ENCODE measurements at places on chromosomes 16 and 17.
A peak's percentile ranks its signal among the peaks of the same experiment; 100 is the strongest.

DNA sequence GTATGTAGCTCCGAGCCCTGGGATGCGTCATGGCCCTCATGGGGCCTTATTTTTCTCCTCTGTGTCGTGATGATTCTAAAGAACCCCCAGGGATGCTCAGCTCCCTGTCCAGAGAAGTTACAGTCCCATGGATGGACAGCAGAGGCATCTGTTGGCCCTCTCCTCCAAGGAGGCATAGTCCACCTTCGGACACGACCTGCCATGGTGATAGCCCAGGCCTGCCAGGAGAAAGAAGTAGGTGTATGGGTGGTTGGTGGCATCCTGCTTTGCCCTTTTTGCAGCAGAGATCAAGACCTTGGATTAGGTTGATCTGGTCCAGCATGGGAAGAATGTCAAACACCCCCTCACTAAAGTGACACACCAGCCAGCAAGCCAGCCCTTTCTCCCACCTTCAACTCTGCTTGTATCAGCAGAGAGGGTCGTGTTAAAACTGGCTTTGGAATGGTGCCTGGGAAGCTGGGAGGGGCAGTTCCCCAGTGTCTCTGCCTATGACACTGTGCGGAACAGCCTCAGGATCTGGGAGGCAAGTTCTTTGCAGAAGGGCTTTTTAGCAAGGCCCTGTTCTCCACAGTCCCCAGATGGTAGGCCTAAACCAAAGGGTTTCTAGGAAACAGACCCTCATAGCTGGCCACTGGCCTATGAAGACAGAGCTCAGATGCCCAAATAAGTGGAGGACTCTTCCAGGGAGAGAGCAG lies 259.9 kb upstream of the RPL38 start:
- no peak overlapping the region for H3K27ac ChIP-seq
- H3K36me3 ChIP-seq: no peaks in the 10 kb centered on the region
- no peaks in the 10 kb centered on the region for H3K4me1 ChIP-seq
- peaks cover 22% of the 10 kb centered on the region for H3K27me3 ChIP-seq
- peak; percentile 36 for DNase-seq
- H3K4me3 ChIP-seq: no peak overlapping the region

- H3K4me3 ChIP-seq: peak overlapping the region; percentile 22
- H3K36me3 ChIP-seq: peaks cover 5% of the 10 kb centered on the region
- no peak for DNase-seq
- no peaks in the 10 kb centered on the region for H3K27me3 ChIP-seq
- H3K27ac ChIP-seq: peak overlapping the region; percentile 92
- peaks cover 53% of the 10 kb centered on the region for H3K4me1 ChIP-seq
Measured at GRCh38 chr17:64005734-64006167, 7.6 kb downstream of the PRR29 start.

DNA sequence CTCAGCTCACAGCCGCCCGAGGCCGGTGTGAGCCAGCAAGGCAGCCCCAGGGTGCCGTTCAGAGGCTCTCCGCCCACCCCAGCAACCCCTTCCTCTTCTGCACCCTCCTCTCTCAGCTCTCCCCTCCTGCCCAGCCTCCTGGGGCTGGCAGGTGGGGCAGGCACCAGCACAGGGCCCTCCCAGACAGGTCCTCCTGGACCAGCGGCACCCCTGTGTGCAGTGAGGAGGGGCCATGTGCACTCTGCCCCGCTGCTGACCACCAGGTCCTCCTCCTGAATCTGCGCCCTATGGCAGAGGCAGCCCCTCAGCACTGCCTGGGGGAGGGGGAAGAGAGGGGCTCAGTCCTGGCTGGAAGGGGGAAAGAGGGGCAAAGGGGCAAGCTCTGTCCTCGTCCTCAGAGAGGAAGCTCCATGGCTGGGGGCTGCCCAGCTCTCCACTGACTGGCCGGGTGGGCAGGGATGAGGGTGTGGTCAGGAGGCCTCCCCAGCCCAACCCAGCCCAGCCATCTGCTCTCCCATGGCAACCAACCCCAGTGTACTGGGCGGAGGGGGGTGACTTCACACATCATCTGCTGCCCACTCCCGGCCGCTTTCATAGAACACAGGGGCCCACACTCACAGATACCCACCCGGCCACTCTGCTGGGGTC lies 5.4 kb upstream of the BCAR1 start:
- DNase-seq: peak; percentile 86
- H3K4me1 ChIP-seq: peaks cover 85% of the 10 kb centered on the region
- H3K4me3 ChIP-seq: no peak overlapping the region
- H3K27me3 ChIP-seq: peaks cover 5% of the 10 kb centered on the region

- peak; percentile 21 for DNase-seq
- peaks cover 23% of the 10 kb centered on the region for H3K36me3 ChIP-seq
- H3K4me1 ChIP-seq: no peaks in the 10 kb centered on the region
- no peaks in the 10 kb centered on the region for H3K27me3 ChIP-seq
- no peak overlapping the region for H3K4me3 ChIP-seq
Measured at GRCh38 chr17:699345-699744, 15.3 kb downstream of the VPS53 start.

GRCh38 chr17:1124896-1125787 lies 54.6 kb downstream of the ABR start:
- H3K27me3 ChIP-seq: peaks cover 8% of the 10 kb centered on the region
- no peak for DNase-seq
- peaks cover 28% of the 10 kb centered on the region for H3K4me1 ChIP-seq
- no peak overlapping the region for H3K27ac ChIP-seq
- H3K4me3 ChIP-seq: no peak overlapping the region
- H3K36me3 ChIP-seq: no peaks in the 10 kb centered on the region

GRCh38 chr16:71767060-71767900 lies 41.4 kb downstream of the AP1G1 start:
- peaks cover 28% of the 10 kb centered on the region for H3K36me3 ChIP-seq
- no peaks in the 10 kb centered on the region for H3K4me1 ChIP-seq
- no peak overlapping the region for H3K4me3 ChIP-seq
- no peak overlapping the region for H3K27ac ChIP-seq
- DNase-seq: peak; percentile 39

- no peak for DNase-seq
- no peaks in the 10 kb centered on the region for H3K27me3 ChIP-seq
- H3K27ac ChIP-seq: no peak overlapping the region
- H3K4me1 ChIP-seq: no peaks in the 10 kb centered on the region
Measured at GRCh38 chr17:65690626-65691310, 129.3 kb upstream of the AXIN2 start.

- H3K4me1 ChIP-seq: no peaks in the 10 kb centered on the region
- H3K36me3 ChIP-seq: no peaks in the 10 kb centered on the region
- no peaks in the 10 kb centered on the region for H3K27me3 ChIP-seq
- DNase-seq: peak; percentile 49
Measured at GRCh38 chr16:61831351-61831917, 204.8 kb downstream of the CDH8 start.

DNA sequence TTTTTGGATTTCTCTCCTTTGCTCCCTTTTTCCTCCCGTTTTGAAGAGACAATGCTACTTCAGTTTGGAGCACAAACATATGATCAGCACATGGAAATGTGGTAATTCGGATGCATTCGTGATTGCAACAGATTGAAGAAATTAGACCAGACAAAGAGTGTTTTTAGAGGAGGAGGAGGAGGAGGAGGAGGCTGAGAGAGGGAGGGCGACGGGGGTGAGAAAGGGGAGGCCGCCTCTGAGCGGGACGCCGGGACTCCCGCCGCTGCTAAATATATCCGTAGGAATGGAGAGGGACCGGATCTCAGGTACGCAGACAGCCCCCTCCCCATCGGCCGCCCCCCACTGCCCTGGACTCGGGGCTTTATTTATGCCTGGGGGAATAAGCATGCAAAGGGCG lies 179.3 kb downstream of the SEC14L1 start:
- H3K27me3 ChIP-seq: peaks cover 9% of the 10 kb centered on the region
- peak; percentile 77 for DNase-seq
- H3K4me3 ChIP-seq: peak overlapping the region; percentile 41
- H3K4me1 ChIP-seq: peaks cover 61% of the 10 kb centered on the region
- peak overlapping the region; percentile 92 for H3K27ac ChIP-seq

DNA sequence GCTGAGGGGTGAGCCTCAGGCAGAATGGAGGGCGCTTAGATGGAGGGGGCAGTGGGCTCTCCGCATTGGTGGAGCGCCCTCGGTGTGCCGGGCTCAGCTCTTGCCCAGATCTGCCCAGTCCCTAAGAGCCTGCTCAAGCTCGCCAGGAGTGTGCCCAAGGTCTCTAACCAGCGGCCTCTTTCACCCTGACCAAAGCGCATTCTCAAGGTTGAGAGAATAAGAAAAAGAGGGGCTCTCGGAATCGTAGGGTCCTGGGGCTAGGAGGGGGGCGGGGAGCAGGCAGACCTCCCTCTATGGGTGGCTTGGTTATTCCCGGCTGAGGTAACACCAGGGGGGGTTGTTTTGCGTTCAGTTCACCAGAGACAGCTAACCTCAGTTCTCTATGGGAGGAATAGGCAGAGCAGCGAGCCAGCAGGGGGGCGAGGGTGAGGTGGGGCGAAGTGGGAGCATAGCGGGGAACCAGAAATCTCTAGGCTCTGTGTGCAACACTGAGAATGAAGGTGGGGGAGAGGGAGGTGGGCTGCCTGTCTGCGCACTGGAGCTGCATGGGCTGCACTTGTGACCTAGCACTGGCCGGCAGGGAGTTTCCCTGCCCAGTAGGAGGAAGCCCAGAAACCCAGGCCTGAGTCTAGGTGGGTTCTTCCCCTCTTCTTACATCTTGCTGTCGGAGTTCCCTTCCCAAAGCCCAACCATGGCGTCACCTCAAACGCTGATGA lies 3.0 kb downstream of the TMEM132E start:
- H3K27me3 ChIP-seq: peaks cover 89% of the 10 kb centered on the region
- no peak for DNase-seq
- peaks cover 26% of the 10 kb centered on the region for H3K4me1 ChIP-seq
- no peak overlapping the region for H3K27ac ChIP-seq
- H3K36me3 ChIP-seq: no peaks in the 10 kb centered on the region

DNA sequence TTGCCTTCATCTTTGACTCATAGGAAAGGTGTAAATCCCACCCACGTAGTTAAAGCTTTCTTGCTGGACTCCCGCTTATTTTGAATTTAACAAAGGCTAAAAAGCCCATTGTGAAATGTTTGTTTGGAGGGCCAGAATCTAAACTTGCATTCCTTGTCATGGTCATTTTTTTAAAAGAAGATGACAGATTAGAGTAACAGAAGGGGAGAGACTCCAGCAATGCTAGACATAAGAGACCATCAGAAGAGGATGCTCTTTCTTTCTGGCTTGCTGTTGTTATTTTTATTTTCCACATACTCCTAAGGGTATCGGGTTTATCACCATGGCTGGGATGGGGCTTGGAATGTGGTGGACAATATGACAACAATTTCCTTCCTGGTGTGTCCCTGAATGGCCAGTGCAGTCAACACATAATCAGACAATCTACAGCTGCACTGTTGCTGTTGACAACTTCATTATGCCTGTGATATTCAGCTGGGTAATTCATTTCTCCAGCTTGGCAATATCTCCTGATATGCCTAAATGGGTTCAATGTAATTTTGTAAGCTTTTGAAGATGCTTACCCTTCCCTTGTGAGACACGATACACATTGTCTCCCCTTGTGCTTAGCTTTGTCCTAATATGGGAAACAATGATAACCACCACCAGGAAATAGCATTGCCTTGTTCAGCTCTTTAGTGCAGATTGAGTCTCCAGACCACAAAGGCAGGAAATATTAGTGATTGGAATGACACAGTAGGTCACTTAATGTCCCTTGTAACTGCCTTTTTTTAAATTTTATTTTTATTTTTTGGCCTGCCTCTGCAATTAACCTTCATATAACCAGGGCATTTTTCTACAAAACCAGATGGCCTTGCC lies 164.3 kb downstream of the ANKFN1 start:
- H3K36me3 ChIP-seq: no peaks in the 10 kb centered on the region
- H3K27ac ChIP-seq: no peak overlapping the region
- H3K4me1 ChIP-seq: no peaks in the 10 kb centered on the region
- no peak overlapping the region for H3K4me3 ChIP-seq

GRCh38 chr17:8143581-8144400 lies 8.4 kb downstream of the PER1 start:
- no peak overlapping the region for H3K4me3 ChIP-seq
- H3K27me3 ChIP-seq: no peaks in the 10 kb centered on the region
- peak; percentile 37 for DNase-seq

- H3K27ac ChIP-seq: no peak overlapping the region
- no peaks in the 10 kb centered on the region for H3K36me3 ChIP-seq
- H3K27me3 ChIP-seq: peaks cover 69% of the 10 kb centered on the region
- H3K4me1 ChIP-seq: peaks cover 28% of the 10 kb centered on the region
- no peak for DNase-seq
Measured at GRCh38 chr17:44002141-44002848, 2.1 kb upstream of the NAGS start.

GRCh38 chr17:10725262-10725661 lies 4.6 kb downstream of the TMEM220 start:
- no peak overlapping the region for H3K27ac ChIP-seq
- no peak overlapping the region for H3K4me3 ChIP-seq
- peaks cover 8% of the 10 kb centered on the region for H3K4me1 ChIP-seq

DNA sequence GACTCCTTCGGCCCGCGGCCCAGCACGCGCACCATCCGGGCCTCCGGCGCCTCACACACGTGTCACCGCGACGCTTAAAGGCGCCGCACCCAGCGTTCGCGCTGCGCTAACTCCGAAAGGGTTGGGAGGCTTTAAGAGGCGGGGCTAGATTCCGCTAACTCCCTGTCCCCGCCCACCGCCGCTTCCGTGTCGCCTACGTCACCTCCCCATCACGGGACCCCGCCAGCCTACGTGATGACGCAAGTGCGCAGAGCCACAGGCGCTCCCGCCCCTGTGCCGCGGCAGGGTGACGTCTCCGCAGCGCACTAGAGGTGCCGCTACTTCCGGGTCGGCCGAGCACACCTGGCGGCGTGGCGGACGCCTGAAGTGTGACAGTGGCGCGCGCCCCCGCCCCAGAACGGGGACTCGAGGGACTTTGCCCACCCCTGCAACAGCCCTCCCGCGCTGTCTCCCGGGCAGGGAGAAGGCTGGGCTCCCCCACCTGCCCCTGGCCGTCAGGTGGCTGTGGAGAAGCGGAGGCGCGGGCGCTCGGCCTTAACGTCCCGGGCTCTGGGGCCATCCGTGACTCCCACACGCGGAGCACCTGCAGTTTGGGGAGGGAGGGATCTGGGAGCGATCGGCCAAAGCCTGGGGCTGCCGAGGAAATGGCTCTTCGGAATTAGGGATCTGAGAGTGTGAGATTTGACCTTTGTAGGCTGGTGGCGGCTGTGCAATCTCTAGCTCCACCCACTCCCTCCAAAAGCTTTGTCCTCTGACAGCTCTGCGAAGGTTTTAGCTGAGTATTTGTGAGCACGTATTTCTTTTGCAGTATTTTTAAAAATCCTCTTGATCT lies at the start of gene USP36:
Gene USP36, minus strand, starts transcription at position 35 of the 832 bp plus-strand sequence. CDS start 4,451 bp downstream, outside the sequence.
- no peaks in the 10 kb centered on the region for H3K27me3 ChIP-seq
- peaks cover 18% of the 10 kb centered on the region for H3K36me3 ChIP-seq
- peak within 1 kb of the TSS; percentile 97 for H3K27ac ChIP-seq
- peak within 1 kb of the TSS; percentile 98 for H3K4me3 ChIP-seq
- DNase-seq: peak; percentile 100

- peaks cover 25% of the 10 kb centered on the region for H3K4me1 ChIP-seq
- DNase-seq: no peak
- no peak overlapping the region for H3K27ac ChIP-seq
- no peak overlapping the region for H3K4me3 ChIP-seq
Measured at GRCh38 chr16:1094124-1094479, 1.9 kb downstream of the C1QTNF8 start.

All from muscle of leg (tissue), 16 donors.